ENCODE measurements at places on chromosomes 13 and 19.

DNA sequence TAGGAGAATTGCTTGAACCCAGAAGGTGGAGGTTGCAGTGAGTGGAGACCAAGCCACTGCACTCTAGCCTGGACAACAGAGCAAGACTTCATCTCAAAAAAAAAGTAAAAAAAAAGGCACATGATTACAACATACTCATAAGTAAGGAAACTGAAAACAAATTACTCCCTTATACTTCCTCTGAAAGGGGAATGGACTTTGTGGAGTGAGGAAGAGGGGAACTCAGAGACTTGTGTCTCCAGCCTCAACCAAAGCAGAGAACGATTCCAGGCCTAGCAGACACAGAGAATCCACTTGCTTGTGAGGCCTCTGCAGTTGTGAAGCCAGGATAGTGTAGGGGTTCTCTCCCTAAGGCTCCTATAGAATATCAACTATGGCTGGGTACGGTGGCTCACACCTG lies 4.3 kb upstream of the LATS2 start:
- no peak for DNase-seq

DNA sequence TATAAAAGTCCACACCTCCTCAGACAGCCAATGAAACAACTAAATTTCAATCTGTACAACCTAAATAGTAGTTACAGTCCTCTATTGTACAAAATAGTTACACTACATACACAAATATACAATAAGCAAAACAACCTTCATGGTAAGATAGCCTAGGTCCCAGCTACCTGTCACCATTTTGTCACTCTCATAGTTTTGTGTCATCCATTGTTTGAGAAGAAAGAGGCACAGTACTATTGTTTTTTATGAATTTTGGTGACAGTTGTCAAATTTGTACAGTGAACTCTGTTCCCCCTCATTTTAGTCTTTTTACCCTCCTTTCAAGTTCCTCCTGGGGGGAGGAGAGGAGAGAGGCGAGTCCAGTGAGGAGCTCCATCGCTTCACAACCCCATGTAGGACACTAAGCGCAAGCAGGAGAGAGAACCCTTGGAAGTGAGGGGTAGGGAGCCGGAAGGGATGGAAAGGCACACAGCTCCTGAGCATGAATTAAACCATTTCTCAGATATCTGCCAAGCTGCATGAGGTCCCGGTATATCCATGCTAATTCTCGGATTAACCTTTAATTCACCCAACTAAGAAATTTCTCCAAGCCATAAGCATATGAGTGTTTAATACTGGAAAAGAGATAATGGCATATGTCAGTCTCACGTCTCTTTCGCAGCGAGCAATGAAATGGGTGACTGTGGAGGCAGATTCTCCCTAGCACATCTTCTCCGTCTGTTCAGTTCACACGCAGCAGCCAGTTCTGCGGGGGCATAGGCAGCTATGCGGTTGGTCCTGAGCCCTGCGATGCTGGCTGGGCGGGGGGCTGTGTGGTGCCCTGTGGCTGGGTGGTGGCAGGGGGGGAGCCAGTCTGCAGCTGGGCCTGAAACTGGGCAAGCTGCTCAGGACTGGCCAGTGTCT lies 60.5 kb downstream of the SERP2 start:
- DNase-seq, result no peak

GRCh38 chr13:76796851-76797250 lies 89.4 kb downstream of the KCTD12 start:
- DNase-seq, result no peak

DNA sequence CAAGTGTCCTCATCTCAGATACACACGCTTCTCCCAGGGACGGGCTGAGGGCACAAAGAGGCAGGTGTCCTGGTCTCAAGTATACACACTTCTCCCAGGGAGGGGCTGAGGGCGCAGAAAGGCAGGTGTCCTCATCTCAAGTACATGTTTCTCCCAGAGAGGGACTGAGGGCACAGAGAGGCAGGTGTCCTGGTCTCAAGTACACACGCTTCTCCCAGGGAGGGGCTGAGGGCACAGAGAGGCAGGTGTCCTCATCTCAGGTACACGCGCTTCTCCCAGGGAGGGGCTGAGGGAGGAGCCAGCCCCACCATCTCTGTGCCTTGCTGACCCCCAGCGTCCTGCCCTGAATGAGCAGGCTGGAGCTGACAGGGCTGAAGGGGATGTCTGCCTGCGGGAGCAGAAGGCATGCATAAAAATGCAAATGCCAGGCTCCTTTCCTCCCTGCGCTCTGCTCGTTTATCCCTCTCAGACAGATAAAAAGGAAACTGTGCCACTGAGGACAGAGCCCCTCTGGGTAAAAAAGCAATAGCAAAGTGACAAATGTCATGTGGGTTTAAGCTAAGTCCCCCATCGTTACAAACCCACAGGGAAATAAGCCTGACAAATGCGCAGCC lies 96.1 kb upstream of the UQCRFS1 start:
- DNase-seq, result no peak

DNA sequence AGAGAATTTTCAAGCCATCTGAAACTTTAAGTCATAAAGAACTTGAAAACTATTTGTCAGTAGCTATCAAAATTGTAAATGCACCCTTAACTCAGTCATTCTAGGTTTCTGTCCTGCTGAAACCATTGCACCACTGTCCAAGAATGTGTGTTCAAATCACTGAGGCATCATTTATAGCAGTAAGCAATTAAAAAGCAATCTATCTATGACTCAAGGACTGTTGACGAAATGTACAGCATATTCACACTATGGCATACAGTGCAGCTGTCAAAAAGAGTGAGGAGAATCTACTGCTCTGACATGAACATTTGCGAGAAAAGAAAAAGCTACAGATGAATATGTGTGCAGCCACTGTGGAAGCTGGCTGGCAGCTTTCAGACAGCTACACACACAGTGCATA lies 71.2 kb downstream of the ING1 start:
- DNase-seq, result no peak

DNA sequence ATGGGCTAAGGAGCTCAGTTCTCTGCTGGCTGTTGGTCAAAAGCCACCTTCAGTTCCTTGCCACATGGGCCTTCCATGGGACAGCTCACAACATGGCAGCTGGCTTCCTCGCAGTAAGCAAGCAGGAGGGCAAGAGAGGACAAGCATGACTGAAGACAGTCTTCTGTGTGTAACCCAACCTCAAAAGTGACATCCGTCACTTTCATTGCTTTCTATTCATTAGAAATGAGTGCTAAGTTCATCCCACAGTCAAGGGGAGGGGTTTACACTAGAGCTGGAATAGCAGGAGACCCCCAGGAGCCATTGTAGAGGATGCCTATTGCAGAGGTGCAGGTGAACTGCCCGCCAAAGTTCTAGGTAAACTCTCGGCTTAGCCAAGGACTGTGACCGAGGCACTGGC lies 163.3 kb downstream of the NUFIP1 start:
- no peak for DNase-seq

DNA sequence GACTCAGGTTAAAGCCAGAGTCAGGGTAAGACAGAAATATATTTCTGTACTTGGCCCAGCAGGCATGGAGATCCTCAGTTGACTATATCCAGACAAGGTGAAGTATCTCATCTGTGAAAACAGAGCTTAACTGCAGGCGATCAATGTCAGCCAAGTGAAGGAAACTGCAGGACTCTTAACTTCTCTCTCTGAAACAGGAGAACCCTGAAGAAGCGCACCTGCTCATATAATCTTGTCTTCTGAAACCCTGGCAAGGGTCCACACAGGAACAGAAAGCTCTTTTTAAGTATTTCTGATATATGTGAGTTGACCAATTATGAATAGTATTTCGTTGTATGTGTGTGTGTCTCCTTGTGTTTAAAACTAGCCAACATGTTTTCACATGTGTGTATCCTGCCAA lies 504.8 kb upstream of the SLITRK5 start:
- DNase-seq, result no peak

DNA sequence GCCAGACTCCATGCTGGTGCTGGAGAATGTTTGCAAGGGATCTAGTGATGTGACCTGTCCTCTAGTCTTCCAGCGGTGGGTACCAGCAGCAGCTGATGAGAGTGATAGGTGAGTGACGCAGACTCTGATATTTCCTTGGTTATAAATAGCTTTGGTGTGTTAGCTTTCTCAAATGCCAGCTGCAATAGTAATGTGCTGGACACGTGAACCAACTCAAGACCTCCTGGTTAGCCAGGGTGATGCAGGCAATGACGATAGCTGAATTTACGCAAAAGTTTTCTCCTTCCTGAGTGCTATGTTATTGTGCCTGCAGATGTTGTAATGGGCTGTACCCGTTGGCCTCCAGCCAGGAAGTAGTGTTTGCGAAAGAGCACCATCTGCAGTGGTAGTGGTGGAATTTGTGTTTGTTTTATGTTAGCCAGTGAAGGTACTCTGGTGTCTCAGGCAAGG lies 129.5 kb downstream of the CYSLTR2 start:
- peak; percentile 100 for DNase-seq

DNA sequence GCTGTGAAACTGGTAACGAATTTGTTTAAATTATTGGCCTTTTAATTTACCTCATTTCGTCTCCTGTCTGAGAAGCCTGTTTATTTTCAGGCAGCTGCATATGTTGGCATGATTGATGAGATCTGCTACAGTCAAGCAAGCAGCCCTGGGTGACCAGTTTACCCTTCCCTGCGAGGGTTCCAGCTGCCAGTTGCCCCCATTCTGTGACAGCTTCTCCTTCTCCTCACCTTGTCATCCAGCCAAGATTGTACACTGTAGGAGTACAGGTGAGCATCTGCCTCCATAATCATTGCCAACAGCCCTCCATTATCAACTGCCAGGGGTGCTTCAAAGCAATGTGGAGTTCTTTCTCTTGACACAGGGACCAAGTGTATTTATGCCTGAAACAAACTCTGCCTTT lies 1979.9 kb upstream of the PRR20A start:
- DNase-seq, result no peak

- no peak for DNase-seq
Observed at GRCh38 chr19:54485851-54486250, 12.8 kb upstream of the CDC42EP5 start.

DNA sequence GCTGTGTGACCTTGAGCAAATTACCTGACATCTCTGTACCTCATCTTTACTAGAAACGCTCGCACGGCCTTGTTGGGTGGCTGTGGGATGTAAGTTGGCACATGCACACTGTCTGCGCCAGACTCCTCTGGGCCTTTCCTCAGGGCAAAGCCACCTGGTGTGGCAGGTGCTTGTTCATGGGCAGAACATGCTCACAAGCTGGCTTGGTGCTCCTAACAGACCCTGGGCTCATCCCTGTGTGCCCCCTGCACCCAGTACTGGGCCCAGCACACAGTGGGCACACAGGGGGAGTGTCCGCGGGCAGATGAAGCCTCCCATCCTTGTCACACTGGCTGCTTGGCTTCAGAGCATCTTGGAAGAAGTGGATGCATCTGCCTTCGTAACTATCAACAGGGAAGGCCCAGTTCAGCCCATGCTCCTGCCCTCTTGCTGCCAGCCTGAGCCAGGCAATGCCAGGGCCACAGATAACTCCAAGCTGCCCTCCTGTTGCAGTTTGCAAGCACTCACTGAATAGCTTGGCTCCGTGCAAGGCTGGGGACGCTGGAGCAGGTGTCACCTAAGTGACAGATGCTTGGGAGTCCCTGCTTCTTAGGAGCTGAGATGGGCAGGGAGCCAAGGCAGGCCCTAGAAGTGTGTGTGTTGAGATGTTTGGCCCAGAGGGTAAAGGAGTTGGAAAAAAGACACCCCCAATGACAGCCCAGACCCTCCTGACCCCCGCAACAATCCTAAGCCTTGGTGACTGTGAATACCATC lies 123.9 kb downstream of the TUBA3C start:
- no peak for DNase-seq

DNA sequence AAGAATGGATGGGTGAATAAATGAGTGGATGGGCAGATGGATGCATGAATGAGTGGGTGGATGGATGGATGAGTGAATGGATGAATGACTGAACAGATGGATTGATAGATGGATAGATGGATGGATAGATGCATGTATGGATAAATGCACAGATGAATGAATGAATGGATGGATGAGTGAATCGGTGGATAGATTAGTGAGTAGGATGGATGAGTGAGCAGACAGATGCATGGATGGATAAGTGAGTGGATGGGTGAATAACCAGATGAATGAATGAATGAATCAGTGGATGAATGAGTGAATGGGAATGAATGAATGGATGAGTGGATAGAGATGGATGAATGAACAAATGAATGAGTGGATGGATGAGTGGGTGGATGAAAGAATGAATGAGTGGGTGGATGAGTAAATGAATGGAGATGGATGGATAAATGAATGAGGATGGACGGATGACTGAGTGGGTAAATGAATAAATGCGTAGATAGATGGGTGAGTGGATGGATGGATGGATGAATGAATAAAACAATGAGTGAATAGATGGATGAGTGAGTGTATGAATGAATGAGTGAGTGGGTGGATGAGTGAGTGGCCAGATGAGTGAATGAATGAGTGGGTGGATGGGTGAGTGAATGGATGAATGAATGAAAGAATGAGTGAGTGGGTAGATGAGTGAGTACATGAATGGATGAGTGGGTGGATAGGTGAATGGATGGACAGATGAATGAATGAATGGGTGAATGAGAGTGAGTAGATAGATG lies 13.0 kb downstream of the GAS6 start:
- no peak for DNase-seq

DNA sequence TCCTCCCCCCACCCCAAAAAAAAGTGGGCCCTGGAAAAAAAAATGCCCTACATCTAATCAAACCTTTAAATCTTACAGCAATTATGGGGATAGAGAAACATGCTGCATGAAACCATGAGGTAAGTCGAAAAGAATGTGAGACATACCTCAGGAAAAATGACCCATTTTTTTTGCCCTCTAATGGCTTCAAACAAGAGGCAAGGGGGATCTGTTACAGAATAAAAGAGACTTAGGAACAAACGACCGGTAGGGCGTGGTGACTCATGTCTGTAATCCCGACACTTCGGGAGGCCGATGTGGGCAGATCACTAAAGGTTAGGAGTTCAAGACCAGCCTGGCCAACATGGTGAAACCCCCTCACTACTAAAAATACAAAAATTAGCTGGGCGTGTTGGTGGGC lies 8.4 kb downstream of the RGL3 start:
- peak; percentile 11 for DNase-seq

- DNase-seq, result no peak
Observed at GRCh38 chr13:27463500-27463899, 13.1 kb upstream of the MTIF3 start.

GRCh38 chr19:29421196-29421545 lies 104.6 kb upstream of the VSTM2B start:
- DNase-seq, result no peak

GRCh38 chr13:110648848-110649421 lies 33.6 kb downstream of the NAXD start:
- no peak for DNase-seq

- no peak for DNase-seq
Observed at GRCh38 chr13:32731576-32731975, 145.3 kb downstream of the PDS5B start.

DNA sequence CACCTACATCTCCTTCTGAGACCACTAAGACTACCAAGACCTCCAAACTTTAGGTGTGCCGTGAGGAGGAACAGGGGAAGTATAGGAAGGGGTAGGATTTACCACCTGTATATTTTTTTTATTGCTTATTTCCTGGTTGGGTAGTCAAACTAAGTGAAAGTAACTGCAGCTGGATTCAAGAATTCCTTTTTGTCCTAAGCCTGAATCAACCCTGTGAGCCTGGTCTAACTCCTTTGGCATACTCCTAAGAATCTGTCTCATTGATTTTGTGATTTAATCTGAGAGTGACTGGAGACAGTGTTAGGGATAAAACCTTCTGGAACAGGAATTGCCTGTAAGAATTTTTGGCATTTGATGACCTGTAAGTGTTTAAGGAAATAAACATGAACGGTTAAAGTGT lies 523.5 kb upstream of the MIR17HG start:
- no peak for DNase-seq
